Pancreas (tissue), 10 donors: ENCODE measurements at places on chromosomes 16 and 17.

DNA sequence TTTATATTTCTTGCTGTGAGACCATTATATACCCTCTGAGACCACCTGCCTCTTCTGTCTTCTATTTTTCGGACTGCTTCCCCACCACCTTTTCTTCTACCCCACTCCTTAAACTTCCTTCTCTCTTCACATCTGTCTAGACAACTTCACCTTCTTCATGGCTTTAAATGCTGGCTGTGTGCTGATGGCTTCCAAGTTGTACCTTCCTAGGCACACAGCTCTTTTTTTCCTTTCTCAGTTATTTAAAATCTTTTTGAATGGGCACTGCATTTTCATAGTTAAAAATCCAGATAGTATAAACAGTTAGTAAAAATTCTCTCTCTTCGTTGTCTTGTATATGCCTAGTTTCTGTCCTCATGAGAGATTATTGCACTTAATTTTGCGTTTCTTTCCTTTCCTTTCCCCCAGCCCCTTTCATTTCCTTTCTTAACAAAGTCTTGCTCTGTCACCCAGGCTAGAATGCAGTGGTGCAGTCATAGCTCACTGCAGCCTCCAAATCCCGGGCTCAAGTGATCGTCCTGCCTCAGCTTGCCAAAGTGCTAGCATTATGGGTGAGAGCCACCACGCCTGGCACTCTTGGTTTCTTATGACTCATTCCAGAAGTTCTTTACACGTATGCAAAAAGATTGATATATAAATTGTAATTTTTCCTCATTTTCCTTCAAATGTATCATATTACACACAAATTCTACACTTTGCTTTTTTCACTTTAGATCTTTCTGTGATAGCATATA lies 114.3 kb downstream of the NPIPB5 start:
- no peak overlapping the region for H3K4me3 ChIP-seq
- H3K36me3 ChIP-seq, result no peaks in the 10 kb centered on the region
- DNase-seq, result no peak
- no peak overlapping the region for H3K27ac ChIP-seq
- H3K27me3 ChIP-seq, result no peaks in the 10 kb centered on the region

DNA sequence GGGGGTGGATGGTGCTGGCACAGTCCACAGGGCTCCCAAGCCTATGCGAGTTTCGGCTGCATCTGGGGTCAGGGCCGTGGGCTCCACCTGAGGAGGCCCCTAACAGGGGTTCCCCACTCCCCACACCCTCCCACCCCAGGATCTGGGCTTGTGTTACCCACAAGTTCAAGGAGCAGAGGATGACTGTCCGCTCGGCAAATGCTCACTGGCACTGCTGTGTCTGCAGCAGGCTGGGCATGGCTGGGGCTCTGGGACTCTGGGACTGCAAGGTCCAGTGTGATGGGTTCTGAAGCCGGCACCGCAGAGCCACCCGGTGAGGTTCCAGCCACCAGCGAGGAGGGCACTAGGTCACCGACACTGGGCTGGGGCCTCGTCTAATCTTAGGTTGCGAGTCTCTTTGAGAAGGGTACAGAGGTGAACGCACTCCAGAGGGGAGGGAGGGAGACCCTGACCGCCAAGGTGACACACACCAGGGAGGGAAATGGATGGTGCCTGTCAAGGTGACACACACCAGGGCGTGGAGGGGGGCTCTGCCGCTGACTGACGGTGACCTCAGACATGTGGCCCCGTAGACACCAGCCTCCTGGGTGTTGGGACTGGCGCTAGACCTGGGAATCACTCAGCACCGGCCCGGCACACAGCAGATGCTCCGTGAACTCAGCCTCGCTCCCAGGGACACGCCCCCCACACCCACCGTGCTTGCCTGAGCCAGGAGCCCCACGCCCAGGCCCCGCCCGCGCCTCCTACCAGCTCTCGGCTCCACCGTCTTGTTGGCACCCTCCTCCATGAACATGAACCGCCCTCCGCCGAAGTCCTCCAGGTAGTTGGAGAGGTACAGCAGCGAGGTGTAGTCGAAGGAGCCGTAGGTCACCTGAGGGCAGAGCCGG lies 20.5 kb upstream of the HEXD start:
- no peak overlapping the region for H3K4me3 ChIP-seq
- H3K36me3 ChIP-seq, result no peaks in the 10 kb centered on the region
- H3K27me3 ChIP-seq, result no peaks in the 10 kb centered on the region
- no peak overlapping the region for H3K27ac ChIP-seq
- DNase-seq, result no peak

- H3K4me3 ChIP-seq, result no peak overlapping the region
- no peaks in the 10 kb centered on the region for H3K36me3 ChIP-seq
- peak overlapping the region; percentile 52 for H3K27ac ChIP-seq
- DNase-seq, result no peak
These were observed 38.0 kb downstream of the MMP15 start for GRCh38 chr16:58063377-58064076.

DNA sequence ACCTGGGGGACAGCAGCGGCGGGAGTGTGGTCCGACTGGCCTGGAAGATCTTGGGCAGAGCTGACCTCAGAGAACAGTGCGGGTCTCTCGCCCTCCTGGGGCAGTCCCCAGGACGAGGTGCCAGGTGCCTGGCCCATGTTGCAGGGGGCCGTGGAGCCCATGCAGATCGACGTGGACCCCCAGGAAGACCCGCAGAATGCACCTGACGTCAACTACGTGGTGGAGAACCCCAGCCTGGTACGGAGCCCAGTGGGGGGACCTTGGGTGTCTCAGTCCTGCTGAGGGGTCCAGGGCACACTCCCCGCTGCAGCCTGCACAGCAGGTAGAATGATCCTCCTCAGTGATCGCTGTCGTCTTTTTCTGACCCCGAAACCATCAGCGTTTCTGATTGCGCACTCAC lies 1.4 kb downstream of the GPS1 start:
- H3K27ac ChIP-seq, result no peak overlapping the region
- H3K27me3 ChIP-seq, result no peaks in the 10 kb centered on the region
- no peaks in the 10 kb centered on the region for H3K36me3 ChIP-seq
- no peaks in the 10 kb centered on the region for H3K4me1 ChIP-seq
- no peak for DNase-seq

DNA sequence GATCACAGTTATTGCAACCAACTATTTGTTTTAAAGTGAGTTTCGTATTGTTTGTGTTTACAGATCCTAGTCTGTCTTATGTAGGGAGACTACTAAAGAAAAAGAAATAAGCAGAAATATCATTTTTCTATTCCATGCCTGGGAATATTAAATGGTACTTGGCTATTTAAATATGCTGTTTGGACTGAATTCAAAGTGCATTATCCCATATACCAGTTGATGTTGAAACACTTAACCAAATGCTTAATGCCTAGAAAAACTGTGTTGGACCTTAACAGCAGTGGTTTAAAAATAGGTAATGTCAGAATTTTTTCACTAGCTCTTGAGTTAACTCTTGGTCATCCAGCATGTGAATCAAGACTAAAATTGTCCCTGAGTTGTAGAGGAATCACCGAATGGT lies 37.5 kb upstream of the TOM1L1 start:
- no peaks in the 10 kb centered on the region for H3K36me3 ChIP-seq
- H3K27ac ChIP-seq, result no peak overlapping the region
- no peak for DNase-seq
- no peak overlapping the region for H3K4me3 ChIP-seq

DNA sequence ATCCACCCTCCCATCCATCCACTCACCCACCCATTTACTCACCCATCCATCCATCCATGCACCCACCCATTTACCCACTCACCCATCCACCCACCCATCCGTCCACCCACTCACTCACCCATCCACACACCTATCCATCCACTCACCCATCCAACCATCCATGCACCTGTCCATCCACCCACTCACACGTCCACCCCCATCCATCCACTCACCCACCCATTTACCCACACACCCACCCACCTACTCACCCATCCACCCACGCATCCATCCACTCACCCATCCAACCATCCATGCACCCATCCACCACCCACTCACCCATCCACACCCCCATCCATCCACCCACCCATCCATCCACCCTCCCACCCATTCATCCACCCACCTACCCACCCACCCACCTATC lies 12.2 kb downstream of the SOX8 start:
- no peak for DNase-seq
- H3K36me3 ChIP-seq, result no peaks in the 10 kb centered on the region
- H3K4me3 ChIP-seq, result no peak overlapping the region

DNA sequence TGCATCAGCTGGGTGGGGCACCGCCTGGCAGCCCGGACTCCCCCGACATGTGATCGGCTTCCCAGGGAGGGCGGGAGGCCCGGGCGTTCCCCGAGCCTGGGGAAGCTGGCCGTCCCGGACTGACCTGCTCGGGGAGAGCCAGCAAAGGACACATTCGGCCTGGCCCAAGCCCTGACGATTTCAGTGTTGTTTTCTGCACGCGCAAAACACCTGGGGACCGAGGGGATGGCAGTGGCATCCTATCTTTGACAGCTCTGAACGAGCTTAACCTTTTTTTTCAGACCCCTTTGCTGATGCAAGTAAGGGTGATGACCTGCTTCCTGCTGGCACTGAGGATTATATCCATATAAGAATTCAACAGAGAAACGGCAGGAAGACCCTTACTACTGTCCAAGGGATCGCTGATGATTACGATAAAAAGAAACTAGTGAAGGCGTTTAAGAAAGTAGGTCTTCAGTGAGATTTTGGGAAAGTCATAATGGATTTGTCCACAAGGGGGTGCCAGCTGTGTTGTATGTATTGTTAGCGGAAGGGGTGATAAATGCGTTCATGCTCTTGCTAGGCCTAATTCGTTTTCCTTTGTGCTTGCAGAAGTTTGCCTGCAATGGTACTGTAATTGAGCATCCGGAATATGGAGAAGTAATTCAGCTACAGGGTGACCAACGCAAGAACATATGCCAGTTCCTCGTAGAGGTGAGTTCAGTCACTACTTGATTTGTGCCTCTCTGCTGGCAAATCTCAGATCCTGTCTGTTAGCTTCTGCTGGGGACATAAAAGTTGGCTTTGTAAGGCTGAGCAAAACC lies 1.0 kb downstream of the EIF1 start:
- H3K4me1 ChIP-seq, result peaks cover 31% of the 10 kb centered on the region
- peak overlapping the region; percentile 100 for H3K27ac ChIP-seq
- DNase-seq, result no peak
- H3K36me3 ChIP-seq, result peaks cover 19% of the 10 kb centered on the region
- no peaks in the 10 kb centered on the region for H3K27me3 ChIP-seq

GRCh38 chr16:3509470-3509928 lies 8.7 kb downstream of the CLUAP1 start:
- H3K4me3 ChIP-seq, result no peak overlapping the region
- H3K4me1 ChIP-seq, result no peaks in the 10 kb centered on the region
- H3K27me3 ChIP-seq, result no peaks in the 10 kb centered on the region
